ENCODE measurements at places on chromosomes 6 and 20.

DNA sequence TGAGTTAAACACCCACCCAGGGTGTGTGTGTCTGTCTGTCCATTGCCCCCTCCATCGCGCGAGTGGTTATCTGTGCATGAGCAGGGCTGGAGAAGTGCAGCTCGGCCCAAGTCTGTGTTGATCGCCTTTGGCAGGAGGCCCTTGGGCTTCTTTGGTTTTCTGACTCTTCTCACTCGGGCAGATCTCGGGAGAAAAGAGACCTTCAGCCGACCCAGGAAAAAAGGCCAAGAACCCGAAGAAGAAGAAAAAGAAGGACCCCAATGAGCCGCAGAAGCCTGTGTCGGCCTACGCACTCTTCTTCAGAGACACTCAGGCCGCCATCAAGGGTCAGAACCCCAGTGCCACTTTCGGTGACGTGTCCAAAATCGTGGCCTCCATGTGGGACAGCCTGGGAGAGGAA lies 132.9 kb downstream of the JPH2 start:
- DNase-seq: no peak

DNA sequence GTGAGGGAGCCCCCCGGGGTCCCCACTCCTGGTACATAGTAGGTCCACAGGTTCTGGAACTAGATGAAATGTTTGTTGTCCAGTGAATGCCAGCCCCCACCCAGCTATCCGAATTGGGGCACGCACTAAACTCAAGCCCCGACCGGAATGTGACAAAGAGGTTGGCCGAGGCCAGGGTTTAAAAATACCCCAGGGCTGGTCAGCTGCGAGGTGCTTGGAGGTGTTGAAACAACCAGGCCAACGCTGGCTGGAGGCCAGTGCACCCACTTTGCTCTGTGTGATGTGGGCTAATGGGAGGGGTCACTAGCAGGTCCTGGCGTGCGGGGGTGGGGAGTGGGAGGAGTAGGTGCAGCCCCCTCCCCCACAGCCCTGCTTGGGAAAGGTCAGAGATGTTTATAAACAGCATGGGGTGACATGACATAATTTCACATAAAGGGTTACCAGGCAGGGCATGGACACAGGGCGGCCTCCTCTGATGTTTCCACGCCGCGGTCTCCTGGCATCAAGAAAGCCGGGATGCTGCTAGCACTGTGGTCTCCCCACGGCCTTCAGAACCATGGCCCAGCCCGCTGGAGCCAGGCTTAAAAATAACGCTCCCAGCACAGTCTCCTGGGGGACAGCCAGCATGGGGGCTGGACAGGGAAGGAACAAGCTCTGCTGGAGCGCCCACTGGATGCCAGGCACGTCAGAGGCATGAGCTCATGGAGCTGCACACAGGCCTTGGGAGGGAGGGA lies 111.2 kb upstream of the PTPN1 start:
- DNase-seq: no peak

DNA sequence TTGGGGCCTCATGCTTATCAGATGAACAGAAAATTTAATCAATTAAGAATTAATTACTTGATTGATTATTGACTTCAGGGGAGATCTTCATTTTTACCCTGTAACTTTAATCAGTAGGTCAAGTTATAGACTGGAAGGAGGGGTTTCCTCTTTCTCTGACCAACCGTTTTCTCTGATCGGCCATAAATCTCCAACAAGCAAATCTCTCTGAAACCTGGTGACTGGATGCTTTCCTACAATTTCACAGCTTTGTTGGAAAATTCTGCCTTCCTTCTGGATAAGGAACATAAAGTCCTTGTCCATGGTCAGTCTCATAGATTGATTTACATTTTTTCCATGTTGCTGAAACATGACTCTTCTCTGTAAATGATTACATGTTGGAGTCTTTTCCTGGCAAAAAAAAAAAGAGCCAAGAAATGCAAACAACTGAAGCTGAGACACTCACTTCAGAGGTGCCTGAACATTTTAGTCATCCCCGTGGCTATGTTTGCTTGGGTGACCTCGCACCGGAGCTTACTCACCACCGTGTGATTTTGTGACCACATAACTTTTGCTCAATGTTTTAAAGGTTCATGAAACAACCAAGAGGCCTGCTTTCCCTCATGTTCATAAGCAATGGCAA lies 31.0 kb downstream of the IRF4 start:
- DNase-seq: no peak

- DNase-seq: no peak
Measured at GRCh38 chr6:85798931-85799652, 156.4 kb upstream of the SYNCRIP start.

- DNase-seq: no peak
Measured at GRCh38 chr6:48135323-48136084, 24.5 kb upstream of the PTCHD4 start.

GRCh38 chr6:17812311-17812710 lies 105.6 kb upstream of the NUP153 start:
- no peak for DNase-seq

- DNase-seq: no peak
Measured at GRCh38 chr6:22333802-22334201, 37.0 kb upstream of the PRL start.

DNA sequence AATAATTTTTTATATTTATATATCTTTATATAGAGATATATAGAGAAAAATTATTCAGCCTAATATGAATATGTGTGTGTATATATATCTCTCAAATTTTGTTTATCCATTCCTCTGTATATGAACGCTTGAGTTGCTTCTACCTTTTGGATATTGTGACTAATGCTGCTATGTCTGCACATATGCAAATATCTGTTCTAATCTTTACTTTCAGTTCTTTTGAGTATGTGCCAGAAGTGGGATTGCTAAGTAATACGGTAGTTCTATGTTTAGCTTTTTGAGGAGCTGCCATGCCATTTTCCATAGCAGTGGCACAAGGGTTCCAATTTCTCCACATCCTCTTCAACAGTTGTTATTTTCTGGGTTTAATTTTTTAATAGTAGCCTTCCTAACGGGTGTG lies 72.8 kb upstream of the CEP85L start:
- DNase-seq: no peak

GRCh38 chr20:57659517-57660180 lies 39.4 kb upstream of the ZBP1 start:
- no peak for DNase-seq

- no peak for DNase-seq
Measured at GRCh38 chr20:44104798-44105517, 82.0 kb downstream of the JPH2 start.

- no peak for DNase-seq
Measured at GRCh38 chr20:53871541-53871940, 198.9 kb downstream of the BCAS1 start.

GRCh38 chr20:24949756-24950127 lies 673 bp downstream of the CST7 start:
- DNase-seq: no peak

DNA sequence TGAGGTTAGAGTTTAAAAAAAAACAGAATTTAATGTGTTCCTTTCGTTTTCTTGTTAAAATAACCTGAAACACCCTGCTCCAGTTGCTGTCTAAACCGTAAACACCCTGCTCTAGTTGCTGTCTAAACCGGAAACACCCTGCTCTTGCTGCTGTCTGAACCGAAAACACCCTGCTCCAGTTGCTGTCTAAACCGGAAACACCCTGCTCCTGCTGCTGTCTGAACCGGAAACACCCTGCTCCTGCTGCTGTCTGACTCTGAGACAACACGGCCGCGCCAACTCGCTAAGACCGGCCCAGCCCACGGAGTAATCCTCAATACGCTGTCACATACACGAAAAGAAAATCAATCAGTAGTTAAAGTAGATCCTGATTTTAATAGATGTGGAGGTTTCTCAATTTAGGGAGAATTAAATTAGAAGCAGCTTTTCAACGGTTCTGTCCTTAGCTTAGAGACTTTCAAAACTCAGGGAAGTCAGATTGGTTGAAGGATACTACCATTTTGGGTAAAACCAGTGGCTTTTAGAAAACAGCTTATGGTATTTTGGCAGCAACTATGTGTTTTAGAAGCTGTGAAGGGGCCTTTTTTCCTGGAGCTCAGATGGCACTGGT lies 98.3 kb downstream of the RAMACL start:
- DNase-seq: peak; percentile 73

GRCh38 chr6:33877982-33878535 lies 74.3 kb upstream of the MLN start:
- no peak for DNase-seq

- DNase-seq: no peak
Measured at GRCh38 chr6:14533446-14533845, 415.9 kb downstream of the CD83 start.

GRCh38 chr20:56985066-56985685 lies 281.3 kb downstream of the BMP7 start:
- no peak for DNase-seq

DNA sequence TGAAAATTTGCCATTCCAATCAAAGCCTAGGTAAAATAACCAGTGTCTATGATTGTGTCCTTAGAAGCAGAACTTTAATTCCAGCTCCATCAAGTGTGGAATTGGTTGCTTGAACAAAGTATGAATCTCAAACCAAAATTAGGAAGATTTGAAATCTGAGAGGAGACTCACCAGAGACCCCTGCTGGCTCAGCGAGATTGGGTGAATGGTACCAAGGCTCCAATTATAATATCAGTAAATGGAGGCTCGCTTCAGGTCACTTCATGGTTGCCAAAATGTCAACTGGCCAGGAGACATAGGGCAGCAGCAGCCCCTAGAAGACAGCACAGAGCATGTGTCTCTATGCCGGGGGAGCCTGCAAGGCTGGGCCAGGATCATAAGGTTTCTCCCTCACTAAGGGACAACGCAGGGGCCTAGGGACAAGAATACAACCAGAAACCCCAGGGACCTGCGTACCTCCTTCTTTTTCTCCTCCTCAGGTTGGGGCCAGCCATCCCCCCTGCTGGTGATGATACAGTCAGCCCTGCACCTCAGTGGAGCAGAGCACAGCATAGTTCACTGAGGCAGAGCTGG lies 14.0 kb downstream of the RBL1 start:
- DNase-seq: peak; percentile 42

DNA sequence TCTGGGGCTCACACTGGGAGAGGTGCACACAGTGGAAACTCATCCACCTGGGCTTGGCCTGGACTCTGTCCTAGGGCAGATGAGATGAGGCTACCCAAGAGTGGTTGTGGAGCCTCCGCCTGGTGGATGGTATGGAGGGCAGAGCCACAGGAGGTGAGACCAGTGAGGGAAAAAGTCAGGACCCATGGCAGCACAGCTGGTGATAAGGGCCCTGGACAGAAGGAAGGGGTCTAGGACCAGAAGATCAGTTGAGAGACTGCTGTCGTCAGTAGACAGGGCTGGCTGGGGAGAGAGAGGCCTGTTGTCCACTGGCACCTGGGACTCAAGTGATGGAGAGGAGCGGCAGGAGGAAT lies 29.8 kb downstream of the PLCG1 start:
- no peak for DNase-seq

DNA sequence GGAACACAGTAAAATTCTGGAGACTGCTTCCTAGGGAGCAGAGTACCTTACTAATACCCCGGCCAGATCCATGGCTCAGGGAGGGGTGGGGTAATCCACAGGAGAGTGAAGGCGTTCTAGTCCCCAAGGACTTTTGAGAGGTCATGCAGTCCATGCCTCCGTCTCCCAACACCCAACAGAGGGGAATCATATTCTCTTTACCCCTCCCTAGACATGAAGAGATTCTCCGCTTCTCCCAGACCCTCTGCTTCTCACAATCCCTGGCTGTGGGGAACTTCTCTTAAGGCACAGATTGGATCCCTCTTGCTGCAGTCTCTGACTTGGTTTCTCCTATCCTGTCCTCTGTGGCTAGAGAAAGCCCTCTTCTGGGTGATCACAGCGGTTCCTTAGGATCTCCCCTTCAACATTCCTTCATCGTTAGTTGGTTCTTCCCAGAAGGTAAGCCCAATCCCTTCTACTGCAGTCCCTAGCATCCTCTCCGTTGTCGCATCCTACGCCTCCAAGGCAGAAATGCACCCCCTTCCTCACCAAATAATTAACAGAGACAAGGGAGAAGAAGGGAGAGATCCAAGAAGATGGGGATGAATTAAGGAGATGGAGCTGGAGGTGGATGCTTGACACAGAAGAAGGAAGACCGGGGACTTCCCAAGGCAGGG lies 562 bp downstream of the GGT7 start:
- no peak for DNase-seq

GRCh38 chr20:45254383-45255262 lies at the start of gene SLPI:
SLPI (minus strand) TSS chr20:45254564; CDS start chr20:45254543, 21 bp downstream.
- DNase-seq: no peak

DNA sequence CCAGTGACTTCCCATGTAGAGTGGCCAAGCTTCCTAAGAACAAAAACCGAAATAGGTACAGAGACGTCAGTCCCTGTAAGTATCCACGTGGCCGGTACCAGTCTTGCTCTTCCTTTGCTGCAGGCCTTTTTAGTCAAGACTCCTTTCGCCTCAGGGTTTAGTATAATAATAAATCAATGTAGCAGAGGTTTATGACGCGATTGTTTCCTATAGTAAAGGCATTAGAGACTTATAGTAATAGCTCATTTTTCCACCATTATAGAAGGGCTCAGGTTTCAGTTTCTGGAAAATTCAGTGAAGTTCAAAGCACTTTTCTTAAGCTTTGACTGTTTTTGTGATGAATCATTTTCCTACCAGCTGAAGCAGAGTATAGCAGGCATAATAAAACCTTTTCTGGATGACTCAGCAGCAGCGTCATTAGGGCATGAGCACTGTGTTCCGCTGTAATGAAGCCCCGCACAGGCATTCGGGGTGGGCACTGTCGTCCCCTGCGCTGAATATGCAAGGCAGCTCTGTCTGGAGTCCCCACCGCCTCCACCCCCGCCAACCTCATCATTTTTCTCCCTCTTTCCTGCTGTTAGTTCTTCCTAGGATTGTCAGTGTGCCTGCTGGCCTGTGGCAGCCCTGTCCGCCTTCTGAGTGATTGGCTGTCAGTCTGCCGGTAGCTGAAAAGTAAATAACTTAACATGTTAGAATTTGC lies 51.3 kb downstream of the PTPN1 start:
- no peak for DNase-seq

DNA sequence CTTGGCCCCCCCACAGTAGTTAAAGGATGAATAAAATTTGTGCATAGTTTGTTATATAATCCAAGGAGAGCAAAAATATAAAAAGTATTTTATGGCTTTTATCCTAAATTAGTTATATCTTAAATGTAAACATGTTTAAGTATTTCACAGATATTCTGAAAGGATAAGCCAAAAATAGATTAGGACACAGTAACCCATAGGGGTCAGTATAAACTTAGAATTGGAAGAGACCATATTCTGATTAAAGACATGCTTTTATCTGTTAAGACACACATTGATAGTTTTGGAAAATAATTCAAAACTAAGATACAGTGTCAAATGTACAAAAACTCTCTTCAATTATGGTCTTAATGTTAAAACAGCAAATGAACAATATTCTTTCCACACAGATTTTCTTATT lies 4.5 kb upstream of the SERINC1 start:
- no peak for DNase-seq

GRCh38 chr20:46624946-46625345 lies 26.3 kb downstream of the SLC13A3 start:
- DNase-seq: no peak

DNA sequence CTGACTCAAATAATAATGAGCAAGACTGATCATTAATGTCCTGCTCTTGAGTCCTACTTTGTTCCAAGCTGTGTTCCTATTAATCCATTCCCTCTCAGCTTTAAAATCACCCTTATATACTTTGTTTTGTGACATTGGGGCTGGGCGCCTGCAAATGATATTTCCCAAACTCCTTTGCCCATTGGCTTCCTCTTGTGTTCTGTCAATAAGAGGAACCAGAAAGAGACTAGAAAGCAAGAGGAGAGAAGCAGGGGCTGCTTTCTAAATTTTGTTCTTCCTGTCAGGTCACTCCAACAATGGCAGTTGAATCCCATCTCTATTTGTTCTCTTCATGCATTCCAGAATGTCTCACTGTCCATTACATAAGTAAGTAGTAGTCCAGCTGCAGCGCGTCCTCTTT lies 21.6 kb upstream of the TRIM27 start:
- no peak for DNase-seq

- DNase-seq: no peak
Measured at GRCh38 chr20:662277-663192, 9.5 kb upstream of the SRXN1 start.

All from effector CD4-positive, alpha-beta T cell (primary cell).